Uterus (tissue), 4 donors: ENCODE measurements at places on chromosomes 4 and X. TPM values are rescaled to one million over a fixed set of nuclear protein-coding genes. Genes with fewer than 3 reads are reported as not detected.
A peak's percentile ranks its signal among the peaks of the same experiment; 100 is the strongest.

The ARMCX1 gene
- total RNA-seq = 38.9 TPM

The RAB9B gene
- 14.9 TPM for total RNA-seq

The ANAPC10 gene
- total RNA-seq = 31.8 TPM

DNA sequence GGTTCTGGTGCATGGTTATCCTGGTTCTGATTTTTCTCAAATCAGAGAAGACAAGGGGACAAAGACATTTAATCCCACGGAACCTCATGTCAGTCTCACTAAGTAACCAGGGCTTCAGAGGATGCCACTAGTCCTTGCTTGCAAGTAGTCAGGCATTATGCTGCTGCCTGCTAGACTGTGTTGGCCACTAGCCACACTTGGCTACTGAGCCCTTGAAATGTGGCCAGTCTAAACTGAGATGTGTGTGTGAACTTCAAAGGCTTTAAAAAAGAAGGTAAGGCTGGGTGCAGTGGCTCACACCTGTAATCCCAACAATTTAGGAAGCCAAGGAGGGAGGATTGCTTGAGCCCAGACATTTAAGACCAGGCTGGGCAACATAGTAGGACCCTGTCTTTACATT, 48.6 kb upstream of the IGFBP7 start:
- H3K27me3 ChIP-seq = no peaks in the 10 kb centered on the region
- H3K27ac ChIP-seq = no peak overlapping the region
- H3K4me3 ChIP-seq = no peak overlapping the region
- DNase-seq = no peak
- no peaks in the 10 kb centered on the region for H3K36me3 ChIP-seq

GRCh38 chrX:39514801-39515200, 583.0 kb downstream of the BCOR start:
- no peaks in the 10 kb centered on the region for H3K27me3 ChIP-seq
- no peak overlapping the region for H3K27ac ChIP-seq
- DNase-seq = no peak
- no peaks in the 10 kb centered on the region for H3K4me1 ChIP-seq

The NPNT gene
- total RNA-seq = 6.8 TPM

DNA sequence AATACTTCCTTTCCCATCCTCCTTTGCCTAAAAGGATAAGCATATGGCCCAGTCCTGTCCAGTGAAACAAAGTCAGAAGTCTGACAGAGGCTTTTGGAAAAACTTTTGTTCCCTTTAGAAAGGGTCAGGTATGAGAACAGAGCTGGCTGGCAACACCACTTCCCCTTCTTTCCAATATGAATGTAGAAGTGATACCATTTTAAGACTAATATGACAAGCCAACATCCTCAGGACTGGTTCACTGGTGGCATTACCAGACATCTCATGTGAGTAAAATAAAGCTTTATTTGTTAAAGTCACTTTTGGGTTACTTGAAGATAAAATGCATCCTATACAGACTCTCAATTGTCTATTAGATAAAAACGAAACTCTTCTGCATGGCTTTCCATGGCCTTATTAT, 83.6 kb upstream of the PTCHD1 start:
- DNase-seq = no peak
- no peaks in the 10 kb centered on the region for H3K4me1 ChIP-seq
- no peak overlapping the region for H3K27ac ChIP-seq
- no peaks in the 10 kb centered on the region for H3K36me3 ChIP-seq

- no peak overlapping the region for H3K27ac ChIP-seq
- H3K36me3 ChIP-seq = no peaks in the 10 kb centered on the region
- no peaks in the 10 kb centered on the region for H3K27me3 ChIP-seq
- no peaks in the 10 kb centered on the region for H3K4me1 ChIP-seq
- no peak overlapping the region for H3K4me3 ChIP-seq
- DNase-seq = no peak
Measured at GRCh38 chr4:76998251-76998901, 48.8 kb downstream of the SEPTIN11 start.

DNA sequence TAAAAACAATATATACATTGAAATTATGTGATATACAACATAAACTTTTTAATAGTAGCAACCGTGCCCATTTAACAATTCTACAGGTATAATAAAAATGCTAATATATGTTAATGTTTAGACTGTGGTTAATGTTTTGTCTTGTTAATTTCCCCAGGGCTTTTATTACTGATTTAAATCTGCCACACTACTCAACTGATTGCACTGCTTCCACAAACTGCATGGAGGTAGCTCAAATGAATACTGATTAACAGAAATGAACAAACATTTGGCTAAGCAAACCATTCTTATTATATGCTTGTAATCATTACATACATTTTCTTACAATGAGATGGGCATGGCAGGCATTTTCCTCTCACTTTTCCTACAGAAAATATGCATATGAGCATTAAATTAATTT, 275.9 kb downstream of the GPC3 start:
- H3K27ac ChIP-seq = no peak overlapping the region
- DNase-seq = no peak
- H3K4me1 ChIP-seq = no peaks in the 10 kb centered on the region
- H3K36me3 ChIP-seq = no peaks in the 10 kb centered on the region
- H3K27me3 ChIP-seq = no peaks in the 10 kb centered on the region

- H3K4me1 ChIP-seq = no peaks in the 10 kb centered on the region
- no peak overlapping the region for H3K4me3 ChIP-seq
- DNase-seq = peak; percentile 1
- H3K27ac ChIP-seq = no peak overlapping the region
- H3K36me3 ChIP-seq = no peaks in the 10 kb centered on the region
Measured at GRCh38 chr4:8324640-8325239, 55.2 kb downstream of the HTRA3 start.

The FGF16 gene
- total RNA-seq = not detected

DNA sequence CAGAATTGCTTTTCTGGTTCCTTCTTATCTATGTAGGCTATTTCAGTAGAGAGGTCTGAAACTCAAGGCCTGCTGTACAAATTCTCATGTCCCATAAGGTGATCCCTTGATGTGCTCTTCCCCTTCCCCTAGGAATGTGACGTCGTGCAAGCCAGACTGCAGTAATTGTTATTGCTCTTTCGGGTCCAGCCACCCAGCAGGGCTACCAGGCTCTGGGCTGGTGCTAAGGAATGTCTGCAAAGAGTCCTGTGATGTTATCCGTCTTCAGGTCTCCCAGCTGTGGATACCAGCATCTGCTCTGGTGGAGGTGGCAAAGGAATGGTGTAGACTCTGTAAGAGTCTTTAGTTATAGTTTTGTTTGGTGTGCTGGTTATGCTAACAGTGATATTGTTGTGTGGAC, 378.7 kb downstream of the C4orf33 start:
- H3K4me1 ChIP-seq = no peaks in the 10 kb centered on the region
- H3K27ac ChIP-seq = no peak overlapping the region
- no peak overlapping the region for H3K4me3 ChIP-seq

DNA sequence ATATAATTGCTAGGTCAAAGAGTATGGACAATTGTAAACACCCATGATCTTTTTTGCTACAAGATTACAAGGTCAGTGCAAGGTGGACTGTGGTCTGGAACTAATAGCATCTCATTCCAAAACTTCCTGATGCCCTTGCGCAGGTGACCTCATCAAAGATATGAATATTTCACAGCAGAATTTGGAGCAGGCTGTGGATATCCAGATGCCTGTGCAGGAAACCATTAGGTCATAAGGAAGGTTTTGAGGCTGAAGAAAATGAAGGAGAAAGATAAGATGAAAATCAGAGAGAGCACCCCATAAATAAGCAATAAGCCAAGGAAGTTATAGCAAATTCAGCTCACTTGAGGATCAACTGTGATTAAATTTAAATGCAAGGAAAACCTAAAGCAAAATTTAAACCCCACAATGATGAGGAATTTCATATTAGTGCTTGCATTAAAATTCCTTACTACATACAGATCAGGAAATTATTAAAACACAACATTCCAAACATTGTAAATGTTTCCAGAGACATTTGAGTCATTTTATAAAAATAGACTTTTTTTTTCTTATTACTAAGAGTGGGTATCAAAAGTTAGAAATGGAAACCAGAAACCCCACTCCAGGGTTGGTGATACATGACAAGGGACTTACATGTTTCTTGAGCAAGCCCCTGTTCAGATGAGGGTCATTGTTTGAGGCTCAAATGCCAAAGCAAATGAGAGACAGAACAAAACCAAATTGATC, 100.7 kb upstream of the FAM9C start:
- no peaks in the 10 kb centered on the region for H3K4me1 ChIP-seq
- H3K27ac ChIP-seq = no peak overlapping the region
- DNase-seq = no peak
- H3K27me3 ChIP-seq = no peaks in the 10 kb centered on the region
- no peak overlapping the region for H3K4me3 ChIP-seq

DNA sequence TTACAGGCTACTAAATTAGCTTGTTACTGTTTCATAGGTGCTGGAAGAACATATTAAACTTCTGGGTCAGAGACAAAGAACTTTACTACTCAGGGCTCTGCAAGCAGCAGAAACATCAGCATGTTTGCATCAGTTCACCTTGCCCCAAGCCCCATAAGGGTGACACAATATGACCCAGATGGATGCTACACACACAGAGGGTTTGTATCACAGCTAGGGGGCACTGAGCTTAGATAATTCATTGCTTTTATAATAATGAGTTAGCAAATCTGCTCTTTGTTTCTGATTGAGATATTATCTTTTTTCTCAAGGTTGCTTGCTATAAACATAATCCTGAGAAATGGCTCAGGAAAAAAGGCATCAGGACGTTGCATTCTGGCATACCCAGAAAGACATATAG, 4.8 kb upstream of the SYNPO2 start:
- no peaks in the 10 kb centered on the region for H3K36me3 ChIP-seq
- no peaks in the 10 kb centered on the region for H3K27me3 ChIP-seq
- no peaks in the 10 kb centered on the region for H3K4me1 ChIP-seq

DNA sequence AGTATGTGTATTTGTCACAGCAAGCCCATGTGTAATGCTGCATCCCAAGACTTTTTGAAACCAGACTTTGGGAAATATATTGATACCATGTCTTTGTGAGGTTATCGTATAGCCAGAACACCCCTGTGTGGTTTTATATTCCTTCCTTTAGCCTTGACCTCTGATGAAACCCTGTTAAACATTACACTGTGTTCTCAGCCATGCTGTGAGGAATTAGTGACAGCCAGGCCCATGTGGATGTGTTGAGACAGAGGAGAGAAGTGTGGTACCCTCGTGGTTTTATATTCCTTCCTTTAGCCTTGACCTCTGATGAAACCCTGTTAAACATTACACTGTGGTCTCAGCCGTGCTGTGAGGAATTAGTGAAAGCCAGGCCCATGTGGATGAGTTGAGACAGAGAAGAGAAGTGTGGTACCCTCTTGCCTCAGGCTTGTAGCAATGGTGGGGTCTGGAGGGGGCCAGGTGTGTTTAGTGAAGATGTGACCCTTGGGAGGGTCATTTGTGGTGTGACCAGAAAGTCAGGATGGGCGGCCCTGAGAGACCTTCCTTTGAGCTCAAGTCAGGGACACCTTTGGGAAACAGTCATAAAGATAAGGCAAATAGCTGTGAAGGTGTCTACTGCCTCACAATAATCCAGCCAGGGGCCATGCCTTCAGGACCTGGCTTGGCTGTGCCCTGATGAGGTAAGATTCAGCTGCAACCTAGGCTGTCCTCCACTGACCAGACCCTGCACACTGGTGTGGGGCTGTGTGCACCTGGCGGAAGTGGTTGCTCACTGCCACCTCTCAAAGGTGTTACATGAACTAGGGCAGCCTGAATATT, 110.0 kb downstream of the IRF2 start:
- no peaks in the 10 kb centered on the region for H3K36me3 ChIP-seq
- no peak for DNase-seq
- H3K4me1 ChIP-seq = no peaks in the 10 kb centered on the region

The RRH gene
- total RNA-seq = not detected

The DKK2 gene
- total RNA-seq = 25.0 TPM

DNA sequence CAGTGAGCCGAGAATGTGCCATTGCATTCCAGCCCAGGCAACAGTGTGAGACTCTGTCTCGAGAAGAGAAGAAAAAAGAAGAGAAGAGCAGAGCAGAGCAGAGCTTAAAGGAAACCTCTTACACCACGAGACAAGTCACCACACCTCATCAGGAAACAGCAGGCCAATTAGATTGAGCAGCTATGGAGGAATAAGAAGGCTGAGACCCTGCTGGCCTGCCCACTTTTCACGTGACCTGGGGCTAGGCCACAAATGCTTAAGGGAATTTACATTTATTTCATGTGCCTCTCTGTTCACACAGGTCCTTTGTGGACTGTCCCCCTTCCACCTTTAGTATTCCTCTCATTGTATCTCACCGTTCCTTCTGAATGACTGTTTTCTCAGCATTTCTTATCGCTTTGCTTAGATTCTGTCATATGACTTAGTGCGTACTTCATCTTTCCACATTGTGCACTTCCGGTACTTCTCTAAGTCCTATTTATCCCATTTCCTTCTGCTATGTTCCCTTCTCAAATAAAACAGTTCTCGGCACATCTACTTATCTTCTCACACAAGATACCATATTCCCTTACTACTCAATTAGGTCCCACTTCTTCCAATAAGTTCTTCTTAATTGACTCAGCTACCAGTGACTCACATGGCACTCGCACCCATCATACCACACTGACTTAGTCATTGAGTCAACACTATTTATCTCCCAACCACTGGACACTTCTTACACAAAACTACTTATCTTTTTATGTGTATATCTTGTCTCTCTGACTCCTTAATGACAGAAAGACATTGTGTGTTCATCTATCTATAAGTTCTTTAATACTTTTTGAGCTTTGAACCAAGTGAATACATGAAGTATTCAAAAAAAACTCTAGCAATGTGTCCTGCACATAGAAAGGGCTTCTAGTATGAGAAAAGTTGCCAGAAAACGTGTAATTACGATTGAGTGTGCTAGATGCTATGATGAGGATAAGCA, 11.0 kb downstream of the CUL4B start:
- H3K4me3 ChIP-seq = no peak overlapping the region
- no peak overlapping the region for H3K27ac ChIP-seq
- no peaks in the 10 kb centered on the region for H3K4me1 ChIP-seq
- no peaks in the 10 kb centered on the region for H3K27me3 ChIP-seq

The SLC25A14 gene
- 27.6 TPM for total RNA-seq

The MEPE gene
- total RNA-seq = not detected

The VCX3A gene
- not detected for total RNA-seq

- no peak for DNase-seq
- no peaks in the 10 kb centered on the region for H3K27me3 ChIP-seq
- H3K4me3 ChIP-seq = no peak overlapping the region
- no peaks in the 10 kb centered on the region for H3K36me3 ChIP-seq
Measured at GRCh38 chr4:120857312-120857711, 65.2 kb downstream of the PRDM5 start.
